ENCODE measurements at places on chromosomes 5 and 9.

DNA sequence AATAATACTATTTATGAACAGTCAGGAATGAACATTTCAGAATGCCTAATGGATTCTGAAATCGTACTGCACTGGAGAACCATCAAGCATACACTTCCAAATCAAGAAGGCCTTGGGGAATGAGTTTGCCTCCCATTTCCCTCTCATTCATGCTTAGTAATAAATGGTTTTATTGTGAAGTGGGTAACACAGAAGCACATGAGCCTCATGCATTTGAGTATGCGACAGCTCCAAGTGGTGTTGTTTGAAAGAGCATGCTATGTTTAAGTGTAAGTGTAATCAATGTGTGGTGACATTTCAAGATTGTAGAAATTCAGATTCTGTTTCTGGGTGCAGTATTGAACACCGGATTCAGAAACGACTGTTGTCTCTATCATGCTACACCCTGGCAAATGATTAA, 60.0 kb downstream of the SGCD start:
- no peak for DNase-seq

DNA sequence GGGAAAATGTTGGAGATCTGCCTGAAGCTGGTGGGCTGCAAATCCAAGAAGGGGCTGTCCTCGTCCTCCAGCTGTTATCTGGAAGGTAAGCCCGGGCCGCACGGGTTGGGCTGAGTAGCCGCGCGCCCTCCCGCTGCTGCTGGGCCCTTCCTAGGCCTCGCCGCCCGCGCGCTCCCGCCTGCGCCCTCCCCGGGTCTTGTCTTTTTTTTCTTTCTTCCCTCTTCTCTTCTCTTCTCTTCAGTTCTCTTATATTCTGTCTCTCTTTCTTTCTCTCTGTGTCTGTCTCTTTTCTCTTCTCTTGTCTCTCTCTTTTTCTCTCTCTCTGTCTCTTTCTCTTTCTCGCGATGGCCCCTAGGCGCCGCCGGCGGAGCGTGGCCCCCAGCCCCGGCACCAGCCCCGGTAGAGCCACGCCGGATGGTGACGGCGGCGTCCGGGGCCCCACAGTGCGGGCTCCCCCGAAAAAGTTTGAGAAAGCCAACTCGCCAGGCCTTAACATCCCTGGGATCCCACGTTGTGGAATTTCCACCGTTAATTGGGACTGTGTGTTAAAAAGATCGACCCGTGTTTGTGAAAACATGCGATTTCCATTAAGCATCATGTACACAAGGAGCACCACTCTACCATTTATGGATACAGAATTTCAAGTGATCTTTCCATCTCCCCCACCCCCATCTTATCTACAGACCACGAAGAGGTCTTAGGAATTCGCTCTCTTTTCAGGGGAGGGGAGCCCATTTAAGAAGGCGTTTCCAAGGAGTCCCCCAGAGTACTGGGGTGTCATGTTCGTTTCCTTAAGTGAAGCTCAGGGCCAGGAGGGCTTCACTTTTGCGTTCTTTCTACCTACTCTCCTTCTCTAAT, 616 bp downstream of the ABL1 start:
- peak; percentile 67 for DNase-seq

DNA sequence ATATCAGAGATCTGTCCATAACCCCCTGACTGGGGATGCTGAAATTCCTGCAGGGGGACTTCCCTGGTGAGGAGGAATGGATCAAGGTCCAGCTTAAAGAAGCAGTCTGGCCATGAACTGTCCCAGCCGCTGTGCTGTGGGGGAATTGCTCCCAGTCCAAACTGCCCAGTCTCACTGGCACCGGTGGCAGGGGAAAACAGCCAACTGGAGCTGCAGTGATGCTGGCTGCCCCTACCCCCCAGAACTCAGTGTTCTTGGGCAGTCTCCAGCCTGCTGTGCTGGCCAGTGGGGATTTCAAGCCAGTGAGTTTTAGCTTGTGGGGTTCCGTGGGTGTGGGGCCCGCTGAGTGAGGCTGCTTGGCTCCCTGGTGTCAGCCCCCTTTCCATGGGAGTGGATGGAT, 306.5 kb upstream of the RPS23 start:
- no peak for DNase-seq

DNA sequence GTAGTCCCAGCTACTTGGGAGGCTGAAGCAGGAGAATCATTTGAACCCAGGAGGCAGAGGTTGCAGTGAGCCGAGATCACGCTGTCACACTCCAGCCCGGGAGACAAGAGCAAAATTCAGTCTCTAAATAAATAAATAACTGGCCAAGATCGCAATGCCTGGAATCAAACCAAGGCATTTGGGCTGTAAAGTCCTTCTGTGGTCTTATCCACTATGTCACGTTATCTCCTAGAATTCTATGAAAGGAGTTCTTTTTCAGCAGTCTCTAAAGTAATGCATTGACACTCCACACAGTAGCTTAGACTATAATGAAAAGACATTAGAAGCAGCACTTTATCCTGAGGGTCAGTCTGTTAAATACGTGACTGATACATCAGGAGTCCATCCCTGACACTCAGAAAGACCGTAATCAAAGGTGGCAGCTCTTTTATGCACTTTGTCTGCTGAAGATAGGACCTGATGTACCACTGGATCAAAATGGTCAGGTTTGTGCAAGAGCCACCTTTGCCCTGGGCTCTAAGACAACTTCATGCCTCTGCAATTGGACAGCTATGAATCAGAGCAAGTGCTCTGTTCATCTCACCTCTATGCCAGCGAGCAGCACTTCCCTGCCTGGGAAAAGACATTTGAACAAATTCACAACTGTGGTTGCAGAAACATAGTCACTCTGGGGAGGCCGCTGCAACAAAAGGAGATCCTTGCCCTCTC, 31.7 kb upstream of the GNA14 start:
- DNase-seq = no peak

GRCh38 chr9:21974343-21974721, 19.9 kb downstream of the CDKN2A start:
- no peak for DNase-seq

DNA sequence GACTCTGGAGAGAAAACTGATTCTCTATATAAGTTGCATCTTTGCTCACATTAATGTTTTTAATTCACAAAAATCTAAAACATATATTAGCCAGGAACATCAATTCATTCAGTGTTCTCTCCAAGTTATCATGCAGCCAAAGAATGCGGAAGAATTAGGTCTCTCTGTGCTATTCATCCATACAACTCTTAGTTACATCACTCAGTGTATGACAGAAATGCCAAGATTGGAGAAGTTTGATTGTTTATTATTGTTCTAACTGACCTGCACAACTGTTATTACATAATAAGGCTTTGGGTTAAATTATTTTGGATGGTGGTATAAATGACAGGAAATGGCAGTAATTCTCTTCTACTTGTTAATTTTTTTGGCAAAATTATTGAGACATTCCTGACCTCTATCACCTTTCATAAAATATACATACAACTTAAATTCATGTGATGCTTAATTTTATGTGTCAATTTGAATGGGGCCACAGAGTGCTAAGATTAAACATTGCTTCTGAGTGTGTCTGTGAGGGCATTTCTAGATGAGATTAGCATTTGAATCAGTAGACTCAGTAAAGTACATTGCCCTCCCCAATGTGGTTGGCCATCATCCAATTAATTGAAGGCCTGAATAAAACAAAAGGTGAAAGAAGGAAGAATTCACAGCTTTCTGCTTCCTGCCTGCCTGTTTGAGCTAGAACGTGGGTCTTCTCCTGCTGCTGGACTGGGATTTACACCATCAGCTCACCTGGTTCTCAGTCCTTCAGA, 70.2 kb downstream of the NR2F1-AS1 start:
- DNase-seq = no peak

DNA sequence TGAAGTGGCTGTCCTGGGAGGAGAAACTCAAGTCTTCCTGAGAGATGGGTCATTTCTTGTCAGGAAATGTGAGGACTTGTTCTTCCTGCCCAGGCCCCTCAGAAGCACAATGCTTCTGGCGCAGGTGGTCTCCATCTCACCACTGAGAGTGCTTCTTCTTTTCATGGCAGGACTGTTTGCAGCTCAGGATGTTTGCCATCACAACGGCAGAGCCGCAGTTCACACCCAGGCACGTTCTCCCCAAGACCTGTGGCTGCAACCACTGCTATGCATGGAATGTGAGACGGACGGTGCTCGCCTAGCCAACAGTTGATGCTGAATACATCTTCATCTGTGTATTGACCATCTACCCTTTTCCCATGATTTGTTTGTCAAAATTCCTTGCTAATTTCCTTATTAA, 216.3 kb downstream of the GADD45G start:
- DNase-seq = peak; percentile 24

- peak; percentile 90 for DNase-seq
Measured at GRCh38 chr9:117487555-117488175, 72.8 kb upstream of the ASTN2 start.

GRCh38 chr5:175803736-175804454, 67.5 kb upstream of the CPLX2 start:
- no peak for DNase-seq

- DNase-seq = no peak
Measured at GRCh38 chr5:103624035-103624480, 61.5 kb upstream of the NUDT12 start.

- peak; percentile 77 for DNase-seq
Measured at GRCh38 chr9:132877824-132878694, at the start of gene AK8. TSS of gene AK8 (minus strand) at chr9:132878284. CDS start at chr9:132878255, 29 bp downstream.

DNA sequence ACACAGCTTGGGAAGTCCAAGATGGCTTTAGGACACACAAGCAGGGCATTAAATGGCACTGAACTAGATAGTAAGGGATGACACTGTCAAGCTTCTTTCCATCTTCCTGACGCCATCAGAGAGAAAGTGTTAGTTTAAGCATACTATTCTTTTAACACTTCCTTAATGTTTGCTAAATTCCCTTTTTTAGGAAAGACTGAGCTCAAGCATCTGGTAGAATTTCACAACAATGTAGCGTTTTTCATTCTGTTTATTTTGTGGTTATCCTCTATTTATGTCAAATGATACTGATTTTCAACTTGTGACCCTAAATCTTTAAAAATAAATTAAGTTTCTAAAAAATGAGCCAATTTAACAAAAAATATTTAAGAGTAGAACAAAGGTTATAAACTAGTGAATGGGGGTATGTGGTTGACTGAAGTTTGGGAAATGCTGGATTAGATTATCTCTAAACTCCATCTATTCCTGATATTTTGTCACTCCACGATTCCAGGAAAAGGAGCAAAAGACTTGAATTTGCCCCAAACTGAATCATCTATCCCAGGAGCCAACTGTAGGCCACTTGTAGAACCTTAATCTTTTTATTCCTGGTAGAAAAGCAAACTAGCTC, 147.4 kb upstream of the KLF9 start:
- no peak for DNase-seq

GRCh38 chr9:77981332-77981731, 50.3 kb downstream of the GNAQ start:
- no peak for DNase-seq

- no peak for DNase-seq
Measured at GRCh38 chr9:124964604-124965003, 23.7 kb upstream of the GOLGA1 start.

DNA sequence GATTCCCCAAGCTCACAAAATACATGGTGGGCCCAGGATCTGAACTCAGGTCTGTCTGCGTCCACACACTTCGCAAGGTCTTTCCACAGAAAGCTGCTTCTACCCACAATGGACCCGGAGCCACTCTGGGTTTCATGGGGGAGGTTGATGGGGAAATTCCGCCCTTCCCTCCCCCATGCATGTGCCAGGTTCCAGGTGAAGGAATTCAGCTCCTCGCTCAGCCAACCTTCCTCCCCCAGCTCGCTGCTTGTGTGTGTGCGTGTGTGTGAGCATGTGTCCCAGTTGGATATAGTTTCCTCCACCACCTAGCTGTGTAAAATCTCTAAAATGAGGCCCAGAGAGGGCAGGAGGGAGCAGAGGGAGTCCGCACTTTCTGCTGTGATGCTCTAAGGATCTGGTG, 1.0 kb downstream of the PTGS1 start:
- no peak for DNase-seq

- DNase-seq = peak; percentile 49
Measured at GRCh38 chr9:95506678-95507463, 9.9 kb downstream of the PTCH1 start.

DNA sequence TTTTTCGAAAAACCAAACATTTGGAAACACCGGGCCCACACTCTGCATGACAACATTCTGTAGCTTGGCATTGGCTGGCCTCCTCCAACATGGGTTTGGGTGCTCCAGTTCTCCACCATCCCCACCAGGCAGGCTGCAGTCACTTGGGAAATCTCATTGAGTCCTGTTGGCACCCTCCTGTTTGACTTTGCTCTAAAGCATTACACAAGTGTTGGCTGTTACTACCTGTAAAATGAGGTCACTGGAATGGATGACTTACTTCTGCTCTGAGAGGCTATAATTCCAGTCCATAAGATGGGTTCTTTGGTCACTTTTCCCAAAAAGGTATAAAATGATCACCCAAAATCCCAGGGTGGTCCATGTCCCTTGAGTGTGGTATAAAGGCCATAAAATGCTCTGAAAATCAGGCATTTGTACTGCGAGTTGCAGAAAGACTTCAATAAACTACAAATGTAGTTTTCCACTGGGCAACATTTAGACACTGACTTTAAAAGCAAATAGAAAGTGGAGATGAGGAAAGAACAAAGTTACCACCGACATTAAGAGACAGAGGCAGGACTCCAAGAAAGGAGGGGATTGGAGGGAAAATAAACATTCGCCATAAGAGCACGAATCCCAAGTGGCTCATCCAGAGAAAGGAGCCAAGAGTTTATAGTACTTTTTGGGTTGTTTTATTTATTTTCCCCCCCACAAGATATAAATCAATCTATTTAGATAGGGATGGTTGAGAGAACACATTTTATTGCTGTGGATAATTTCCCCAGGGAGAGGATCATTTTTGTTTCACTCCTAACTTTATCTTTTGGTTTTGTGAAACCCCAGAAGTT, 295.1 kb downstream of the TLE1 start:
- DNase-seq = no peak

GRCh38 chr9:114836769-114837168, 30.9 kb upstream of the TNFSF15 start:
- no peak for DNase-seq

- no peak for DNase-seq
Measured at GRCh38 chr9:92649007-92649406, 20.9 kb downstream of the IPPK start.

DNA sequence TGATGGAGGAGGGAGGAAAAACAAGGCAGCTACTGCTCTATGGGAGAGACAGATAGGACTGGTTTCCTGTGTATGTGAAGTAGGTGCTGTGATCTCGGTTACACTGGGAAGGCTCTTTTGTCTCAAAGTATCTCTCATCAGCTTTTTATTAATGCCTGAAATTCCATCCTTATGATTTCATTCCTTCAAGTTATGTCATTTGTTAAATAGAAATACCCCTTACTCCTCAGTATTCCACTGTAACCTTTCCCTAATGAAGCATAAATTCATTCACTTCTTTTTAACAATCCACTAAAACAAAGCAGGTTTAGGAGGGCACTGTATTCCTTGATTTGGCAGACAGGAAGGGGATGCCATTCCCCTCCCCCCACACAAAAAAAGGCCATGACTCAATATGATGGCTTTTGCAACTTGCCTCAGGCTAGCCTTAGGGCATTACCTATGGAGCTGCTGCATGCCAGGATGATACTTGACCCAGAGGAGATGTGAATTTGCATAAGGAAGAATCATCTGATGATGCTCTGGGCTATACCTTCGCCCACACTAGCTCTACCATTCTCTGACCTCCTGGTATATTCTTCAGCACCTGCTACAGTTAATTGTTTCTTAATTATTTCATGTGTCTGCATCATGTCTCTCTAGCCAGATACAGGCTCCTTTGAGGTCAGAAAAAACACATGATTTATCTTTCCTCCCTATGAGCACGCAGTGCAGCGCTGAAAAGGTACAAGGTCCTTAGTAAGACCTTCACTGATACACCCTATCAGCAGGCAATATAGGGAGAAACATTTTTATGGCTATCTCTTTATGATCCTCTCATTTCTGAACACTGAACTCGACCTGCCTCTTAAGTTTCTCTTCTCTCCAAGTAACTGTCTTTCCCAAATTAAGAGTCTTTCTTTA, 26.3 kb downstream of the NR3C1 start:
- peak; percentile 19 for DNase-seq

Measured in WTC11 (cell line).